NCI-H2227 treated with DMSO at 0.1 percent for 48 hours (cell line): ENCODE measurements at places on chromosomes 13 and 19.

DNA sequence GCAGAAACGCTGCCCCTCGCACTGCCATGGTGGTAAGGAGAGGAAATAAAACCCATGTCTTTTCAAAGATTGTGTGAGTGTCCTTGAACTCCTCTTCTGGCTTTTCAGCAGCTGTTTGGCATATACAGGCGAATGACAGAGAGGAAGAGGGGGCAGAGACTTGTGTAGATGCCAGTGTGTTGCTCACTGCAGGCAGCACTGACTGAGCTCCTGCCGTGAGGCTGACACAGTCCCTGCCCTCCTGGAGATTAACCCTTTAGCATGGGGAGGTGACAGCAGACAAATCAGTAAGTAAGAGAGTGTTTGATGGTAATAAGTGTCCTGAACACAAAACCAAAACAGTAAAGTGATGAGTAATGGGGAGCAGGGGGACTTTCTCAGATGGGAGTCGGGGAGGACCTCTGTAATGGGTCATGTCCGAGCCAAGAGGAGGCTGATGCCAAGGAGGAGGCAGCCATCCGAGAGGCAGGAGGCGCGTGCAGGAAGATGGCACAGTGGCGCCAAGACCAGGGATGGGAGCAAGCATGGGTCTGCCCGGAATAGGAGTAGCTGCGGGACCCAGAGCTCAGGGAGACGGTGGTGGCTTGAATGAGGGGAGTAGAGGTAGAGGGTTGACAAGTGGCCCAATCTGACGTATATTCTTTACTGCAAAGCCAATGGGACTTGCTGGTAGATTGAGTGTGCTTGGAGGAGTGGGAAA is 182.2 kb downstream of the FOXO1 start:
- no peak for DNase-seq

GRCh38 chr13:36418022-36418805 is 14.1 kb upstream of the CCNA1 start:
- no peak for DNase-seq

DNA sequence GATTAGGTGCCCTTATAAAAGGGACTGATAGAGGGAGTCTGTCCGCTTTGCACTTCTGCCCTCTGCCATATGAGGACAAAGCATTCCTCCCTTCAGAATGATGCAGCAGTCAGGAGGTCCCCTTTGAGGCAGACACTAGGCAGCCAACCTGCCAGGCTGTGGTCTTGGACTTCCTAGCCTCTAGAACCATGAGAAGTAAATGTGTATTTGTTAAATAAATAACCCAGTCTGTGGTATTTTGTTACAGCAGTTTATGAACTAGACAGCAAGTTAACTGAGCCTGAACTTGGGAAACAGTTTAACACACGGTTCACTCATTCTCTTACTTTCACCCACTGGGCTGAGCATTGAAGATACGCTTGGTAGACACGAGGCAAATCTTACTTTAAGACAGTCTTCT is 313.2 kb downstream of the UQCRFS1 start:
- no peak for DNase-seq

DNA sequence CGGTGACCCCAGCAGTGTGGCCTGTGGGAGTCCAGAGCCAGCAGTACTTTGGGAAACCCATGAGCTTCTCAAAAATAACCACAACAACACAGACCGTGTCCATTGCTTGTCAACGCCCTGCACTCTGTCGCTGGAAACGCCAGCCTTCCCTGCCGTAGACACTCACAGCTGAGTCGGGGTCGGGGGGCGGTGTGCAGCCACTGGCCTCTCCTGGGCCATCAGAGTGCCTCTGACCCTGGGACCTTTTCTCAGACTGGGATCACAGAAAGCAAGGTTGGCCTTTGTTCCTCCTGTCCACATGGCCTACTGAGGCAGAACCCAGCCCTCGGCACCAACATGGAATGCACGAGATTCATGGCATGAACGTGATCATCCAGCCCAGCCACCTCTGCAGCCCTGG is 95.7 kb downstream of the TUBA3C start:
- DNase-seq: no peak

DNA sequence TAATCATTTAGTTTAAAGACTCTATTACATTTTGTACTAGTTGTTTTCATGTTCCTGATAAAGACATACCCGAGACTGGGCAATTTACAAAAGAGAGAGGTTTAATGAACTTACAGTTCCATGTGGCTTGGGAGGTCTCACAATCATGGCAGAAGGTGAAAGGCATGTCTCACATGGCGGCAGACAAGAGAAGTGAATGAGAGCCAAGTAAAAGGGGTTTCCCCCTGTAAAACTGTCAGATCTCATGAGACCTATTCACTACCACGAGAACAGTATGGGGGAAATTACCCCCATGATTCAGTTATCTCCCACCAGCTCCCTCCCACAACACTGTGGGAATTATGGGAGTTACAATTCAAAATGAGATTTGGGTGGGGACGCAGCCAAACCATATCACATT is 129.2 kb downstream of the PAN3 start:
- DNase-seq: no peak

DNA sequence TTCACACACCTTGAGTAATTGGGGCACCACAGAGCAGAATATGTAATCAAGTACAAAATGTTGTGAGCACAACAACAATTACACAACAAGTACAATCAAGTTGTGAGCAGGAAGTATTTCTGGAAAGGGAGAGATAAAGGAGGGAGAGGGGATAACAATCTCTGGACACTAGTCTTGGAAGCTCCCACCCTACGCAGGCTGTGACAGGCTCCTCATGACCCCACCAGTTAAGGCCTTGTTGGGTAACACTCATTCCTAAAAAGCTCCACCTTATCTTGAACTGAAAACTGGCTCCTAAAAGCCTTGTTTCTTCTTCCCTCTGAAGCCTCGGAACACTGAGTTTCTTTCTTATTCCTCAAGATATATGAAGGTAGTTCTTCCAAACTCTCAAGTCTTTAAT is 806.0 kb downstream of the UQCRFS1 start:
- no peak for DNase-seq

- no peak for DNase-seq
Observed at GRCh38 chr13:28728642-28729041, 9.9 kb upstream of the SLC46A3 start.

DNA sequence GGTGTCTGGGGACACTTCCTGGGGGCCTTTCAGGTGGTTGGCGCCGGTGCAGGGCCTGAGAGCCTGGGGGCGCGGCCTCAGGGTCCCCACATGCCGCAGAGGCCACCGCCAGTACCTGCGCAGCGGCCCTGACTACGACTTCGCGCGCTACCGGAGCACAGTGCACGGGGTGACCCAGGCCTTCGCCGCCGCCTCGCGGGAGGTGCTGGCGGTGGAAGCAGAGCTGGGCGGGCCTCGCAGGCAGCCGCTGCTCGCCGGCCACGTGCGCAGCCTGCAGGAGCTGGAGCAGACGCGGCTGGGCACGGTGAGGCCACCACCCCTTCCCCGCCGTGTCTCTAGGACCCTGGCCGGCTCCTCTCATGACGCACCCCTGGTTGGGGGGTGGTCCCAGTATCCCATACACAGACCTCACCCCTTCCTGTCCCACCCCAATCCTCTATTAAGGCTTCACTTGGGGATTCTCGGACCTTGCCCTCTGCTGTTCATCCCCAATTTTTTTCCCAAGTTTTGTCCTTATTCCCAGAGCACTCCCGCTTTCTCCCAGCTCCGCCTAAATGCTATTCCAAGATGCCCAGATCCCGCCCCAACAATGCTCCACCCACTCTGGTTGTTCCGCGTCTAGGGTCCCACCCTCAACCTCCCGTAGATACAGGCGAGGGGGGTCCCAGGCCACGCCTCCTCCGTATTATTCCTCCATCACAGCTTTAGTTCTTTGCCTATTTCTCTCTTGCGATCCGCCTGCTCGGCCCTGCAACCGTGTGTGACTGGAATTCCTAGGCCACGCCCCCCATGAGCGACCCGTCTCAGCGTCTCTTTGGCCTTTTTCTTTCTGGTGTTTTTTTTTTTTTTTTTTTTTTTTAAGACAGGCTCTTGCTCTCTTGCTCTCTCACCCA is 1.0 kb downstream of the REX1BD start:
- peak; percentile 72 for DNase-seq

GRCh38 chr13:74027161-74027779 is 106.9 kb downstream of the KLF12 start:
- no peak for DNase-seq

GRCh38 chr19:47492137-47492533 is 8.1 kb upstream of the KPTN start:
- DNase-seq: no peak

DNA sequence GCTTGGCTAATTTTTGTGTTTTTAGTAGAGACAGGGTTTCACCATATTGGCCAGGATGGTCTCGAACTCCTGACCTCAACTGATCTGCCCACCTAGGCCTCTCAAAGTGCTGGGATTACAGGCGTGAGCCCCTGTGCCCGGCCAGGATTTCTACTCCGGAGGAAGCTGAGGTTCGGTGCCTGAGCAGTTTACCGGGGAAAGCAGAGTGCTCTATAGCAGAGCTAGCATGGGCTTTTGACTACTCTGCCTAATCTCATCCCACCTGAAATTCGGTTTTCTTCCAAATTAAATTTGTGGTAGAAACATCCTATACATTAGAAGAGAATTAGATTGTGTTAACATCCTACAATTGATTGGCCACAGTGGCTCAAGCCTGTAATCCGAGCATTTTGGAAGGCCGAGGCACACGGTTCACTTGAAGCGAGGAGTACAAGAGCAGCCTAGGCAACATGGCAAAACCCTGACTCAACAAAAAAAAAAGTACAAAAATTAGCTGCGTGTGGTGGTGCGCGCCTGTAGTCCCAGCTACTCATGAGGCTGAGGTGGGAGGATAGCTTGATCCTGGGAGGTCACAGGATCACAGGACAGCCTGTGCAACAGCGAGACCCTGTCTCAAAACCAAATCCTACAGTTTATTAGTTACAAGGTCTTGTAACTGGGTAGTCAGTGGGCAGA is 1.6 kb downstream of the RPL13A start:
- no peak for DNase-seq

DNA sequence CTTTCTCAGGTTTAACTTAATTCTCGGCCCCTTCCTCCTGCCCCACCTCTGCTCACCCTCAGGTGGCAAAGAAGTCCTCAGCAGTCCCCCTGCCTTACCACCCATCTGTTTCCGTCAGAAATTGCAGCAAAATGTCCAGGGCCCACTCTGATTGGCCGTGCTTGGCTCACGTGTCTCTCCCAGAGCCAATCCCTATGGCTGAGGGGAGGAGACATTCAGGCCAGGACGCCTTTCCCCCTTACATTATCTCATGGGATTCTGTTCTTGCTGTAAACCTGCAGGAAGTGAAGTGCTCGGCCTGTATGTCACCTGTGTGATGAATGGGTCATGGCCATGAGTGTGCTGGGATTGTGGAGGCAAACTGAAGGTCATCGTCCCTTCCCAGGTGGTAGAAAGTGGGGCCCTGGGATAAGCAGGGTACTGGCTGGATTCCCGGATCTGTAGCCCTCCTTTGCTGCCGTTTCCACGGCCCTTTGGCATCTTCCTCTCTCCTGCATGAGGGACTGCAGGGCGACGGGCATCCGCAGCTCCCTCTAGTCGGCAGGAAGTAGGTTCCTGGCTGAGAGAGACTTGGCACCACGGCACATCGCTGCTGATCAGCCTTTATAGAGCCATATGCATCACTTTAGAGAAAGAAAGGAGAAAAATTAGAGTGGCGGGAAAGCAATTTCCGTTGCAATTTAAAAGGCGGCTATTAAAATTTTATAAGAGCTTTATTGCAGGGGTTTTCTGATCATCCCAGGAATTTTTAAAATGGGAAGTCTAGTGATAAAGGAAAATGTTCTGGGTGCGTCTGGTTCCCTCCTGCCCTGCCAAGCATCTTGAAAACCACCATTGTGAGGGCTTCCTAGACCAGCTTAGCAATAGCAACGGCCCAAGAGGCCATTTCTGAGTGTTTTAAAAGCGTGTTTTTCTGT is 118.2 kb downstream of the SIPA1L3 start:
- peak; percentile 95 for DNase-seq

GRCh38 chr13:32141462-32141861 is 109.9 kb downstream of the FRY start:
- no peak for DNase-seq

DNA sequence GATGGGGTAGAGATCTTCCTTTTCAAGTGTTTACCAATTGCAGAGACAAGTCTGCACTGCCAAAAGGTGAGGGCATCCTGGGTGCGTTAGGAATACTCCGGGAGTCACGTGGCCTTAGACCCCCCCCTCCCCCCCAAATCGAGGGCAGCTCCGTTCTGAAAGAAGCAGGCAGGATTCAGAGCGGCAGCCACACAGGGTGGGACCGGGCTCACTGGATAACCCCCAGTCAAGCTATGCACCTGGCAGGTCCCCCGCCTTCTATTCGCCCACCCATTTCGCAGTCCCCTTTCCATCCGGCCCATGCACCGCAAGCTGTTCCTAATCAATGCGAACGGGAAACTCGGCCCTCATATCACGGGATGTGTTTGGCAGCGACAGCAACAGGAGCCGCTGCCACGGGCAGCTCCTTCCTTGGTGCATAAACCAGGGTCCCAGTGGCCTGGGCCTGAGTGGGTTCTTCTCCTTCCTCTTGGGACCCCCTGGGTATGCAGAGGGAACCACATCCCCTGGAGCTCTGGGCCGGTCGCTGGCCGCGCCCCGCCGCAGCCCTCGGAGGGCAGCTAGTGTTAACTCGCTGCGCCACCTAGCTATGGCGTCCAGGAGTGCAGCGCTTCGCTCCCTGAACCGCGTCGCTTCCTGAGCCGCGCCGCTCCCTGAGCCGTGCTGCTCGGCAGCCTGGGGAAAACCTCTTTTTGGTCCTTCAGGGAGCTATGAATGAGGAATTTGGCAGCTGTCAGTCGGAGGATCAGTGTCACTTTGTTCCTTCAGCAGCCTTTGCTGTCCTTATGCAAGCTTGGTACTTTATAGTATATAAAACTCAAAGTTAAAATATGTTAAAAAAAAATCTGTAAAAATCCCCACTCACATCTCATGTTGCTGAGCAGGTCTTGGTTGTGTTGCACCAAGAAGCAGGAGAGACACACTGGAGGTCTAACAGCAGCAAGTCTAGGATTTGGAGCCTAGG is 41.4 kb downstream of the LYL1 start:
- DNase-seq: peak; percentile 50

DNA sequence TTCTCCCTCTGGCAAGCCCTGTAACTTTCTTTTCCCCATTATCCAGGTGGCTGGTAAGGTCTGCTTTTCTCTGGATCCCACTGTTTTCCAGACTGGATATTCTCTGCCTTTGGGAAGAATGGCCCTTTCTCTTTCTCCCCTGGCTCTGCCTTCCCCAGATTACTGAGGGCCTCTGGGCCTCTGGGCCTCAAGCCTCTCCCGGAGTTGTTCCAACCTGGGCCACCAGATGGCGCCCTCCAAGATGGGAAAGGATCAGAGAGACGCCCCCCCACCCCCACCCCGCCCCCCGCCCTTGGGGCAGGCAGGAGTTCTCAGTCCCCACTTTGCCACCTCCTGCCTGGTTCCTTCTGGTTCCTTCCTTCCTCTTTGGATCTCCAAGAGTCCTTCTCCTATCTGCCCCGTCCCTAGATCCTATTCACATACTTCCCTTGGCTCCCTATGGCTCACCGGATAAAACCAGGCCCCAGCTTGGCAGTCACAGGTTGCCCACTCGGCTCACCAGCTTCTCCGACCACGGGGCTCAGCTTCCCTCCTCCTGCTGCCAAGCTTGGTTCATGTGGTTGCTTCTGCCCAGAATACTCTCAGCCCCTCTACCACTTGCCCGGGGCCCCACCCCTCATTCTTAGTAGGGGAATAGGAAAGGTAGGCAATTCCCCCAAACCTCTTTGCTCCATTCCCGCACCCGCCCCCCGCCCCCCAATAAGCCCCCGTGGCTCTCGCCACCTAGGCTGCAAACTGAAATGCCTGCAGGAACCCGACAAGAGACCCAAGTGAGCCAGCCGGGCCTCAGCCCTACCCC is 13.1 kb downstream of the EPS8L1 start:
- peak; percentile 79 for DNase-seq
